ENCODE measurements at places on chromosomes 11 and 22.

DNA sequence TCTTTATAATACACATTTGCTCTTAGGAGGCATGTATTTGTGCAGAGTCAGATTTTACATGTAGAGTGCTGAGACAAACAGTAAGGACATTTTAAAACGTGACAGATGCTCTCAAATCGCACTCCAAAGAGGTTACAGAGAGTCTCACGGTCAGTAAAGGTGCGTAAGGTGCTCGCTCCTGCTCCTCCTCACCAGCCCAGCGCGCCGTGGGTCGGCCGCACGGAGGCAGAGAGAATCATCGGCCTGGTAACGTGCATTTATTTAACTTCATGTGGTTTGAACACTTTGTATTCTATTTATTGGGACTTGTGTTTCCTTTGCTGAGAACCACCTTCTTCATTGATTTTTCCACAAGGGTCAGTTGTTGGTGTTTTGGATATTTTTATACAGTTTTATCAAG is 900.1 kb downstream of the BRD1 start:
- no peak for DNase-seq

DNA sequence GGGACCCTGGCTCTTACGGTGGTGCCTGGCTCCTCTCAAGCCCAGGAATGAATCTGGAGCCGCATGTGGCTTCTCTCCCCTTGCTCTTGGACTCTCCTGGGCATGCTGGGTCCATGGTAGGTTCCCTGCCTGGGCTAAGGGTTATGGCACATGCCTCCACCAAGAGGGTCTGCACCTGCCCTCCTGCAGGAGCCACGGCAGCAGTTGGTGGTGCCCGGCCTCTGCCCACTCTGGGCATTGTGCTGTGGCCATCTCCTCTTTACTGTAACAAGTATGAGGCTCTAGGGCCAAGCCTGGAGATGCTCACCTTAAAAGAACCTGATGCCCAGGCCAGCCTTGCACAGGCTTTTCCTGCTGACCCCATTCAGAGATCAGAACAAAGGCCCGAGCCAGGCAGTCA is 104.0 kb upstream of the PITPNB start:
- DNase-seq = no peak

DNA sequence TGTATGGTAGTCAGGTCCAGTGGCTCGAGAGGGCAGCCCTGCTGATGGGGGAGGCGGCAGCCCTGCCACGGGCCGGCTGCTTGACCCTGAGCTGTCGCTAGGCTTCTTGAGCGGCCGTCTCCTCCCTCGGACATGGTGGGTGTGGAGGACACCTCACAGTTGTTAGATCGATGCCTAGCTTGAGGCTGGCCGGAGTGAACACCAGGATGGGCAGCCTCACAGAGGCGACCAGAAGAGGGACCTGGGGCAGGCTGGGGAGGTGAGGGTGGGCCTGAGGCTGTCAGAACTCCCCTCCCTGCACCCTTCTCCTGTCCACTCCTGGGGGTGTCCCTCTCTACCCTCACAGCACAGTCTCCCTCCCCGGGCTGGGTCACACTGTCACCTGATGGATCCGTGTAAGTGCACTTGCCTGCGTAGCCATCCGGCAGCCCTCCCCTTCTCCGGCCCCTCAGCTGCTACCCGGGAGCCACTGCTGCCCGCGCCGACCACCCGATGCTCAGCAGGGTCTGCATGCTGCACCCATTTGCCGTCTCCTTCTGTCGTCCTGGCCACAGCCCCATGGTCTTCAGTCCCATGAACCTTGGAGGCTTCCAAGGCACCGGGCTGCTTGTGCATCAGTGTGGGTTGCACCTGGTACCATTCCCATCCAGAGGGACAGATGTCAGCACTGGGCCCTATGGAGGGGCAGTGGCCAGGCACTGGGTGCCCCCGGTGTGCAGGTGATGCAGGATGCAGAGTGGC is 394.1 kb downstream of the TBC1D22A start:
- DNase-seq = no peak

DNA sequence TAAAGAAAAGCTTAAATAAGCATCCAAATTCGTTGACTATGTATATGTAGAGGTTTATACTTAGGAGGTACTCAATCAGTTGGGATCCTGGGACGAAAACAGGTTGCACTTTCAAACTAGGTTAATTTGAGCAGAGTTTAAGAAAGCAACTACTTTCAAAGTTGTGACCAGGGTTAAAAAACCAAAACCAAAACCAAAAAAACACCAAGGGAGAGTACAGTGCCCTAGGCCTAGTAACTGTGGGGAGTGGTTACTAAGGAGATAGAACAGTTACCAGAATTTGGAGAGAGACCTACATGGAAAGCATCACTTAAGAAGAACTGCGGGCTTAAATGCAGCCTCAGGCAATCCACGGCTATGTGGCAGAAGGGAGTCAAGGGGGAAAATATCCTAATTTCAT is 148.3 kb downstream of the JRKL start:
- DNase-seq = no peak

DNA sequence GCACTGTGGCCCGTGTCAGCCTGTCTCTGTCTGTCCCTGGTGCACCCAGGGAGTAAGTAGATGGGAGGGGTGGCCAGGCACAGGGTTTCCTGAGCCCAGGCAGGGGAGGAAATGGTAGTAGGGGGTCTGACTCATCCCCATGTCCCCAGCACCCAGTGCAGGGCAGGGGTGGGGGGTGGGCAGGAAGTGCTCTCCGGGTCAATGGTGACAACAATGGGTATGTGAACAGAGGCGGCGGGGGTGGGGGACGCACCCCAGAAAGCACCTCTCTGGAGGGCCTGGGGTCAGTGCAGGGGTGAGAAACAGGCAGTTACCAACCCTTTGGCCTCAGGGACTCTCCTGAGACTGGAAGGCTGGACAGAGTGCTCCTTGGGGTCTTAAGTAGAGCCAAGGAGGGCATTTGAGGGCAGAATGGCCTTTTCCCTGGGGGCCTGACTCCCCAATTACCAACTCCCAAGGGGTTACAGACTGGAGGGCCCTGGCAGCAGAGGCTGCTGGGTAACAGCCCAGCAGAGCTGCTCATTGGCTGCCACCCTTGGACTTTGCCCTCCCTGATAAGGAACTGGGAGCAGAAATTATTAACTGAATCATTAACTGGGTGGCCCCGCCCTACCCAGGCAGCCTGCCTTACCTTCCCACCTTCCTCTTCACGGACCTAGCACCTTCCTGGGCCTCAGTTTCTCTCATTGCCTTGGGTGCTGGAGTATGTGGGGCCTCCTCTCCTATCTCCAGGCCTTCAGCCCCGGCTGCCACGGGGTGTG is 4.2 kb downstream of the MYRF start:
- no peak for DNase-seq

GRCh38 chr11:126748793-126749192 is 251.8 kb downstream of the KIRREL3 start:
- DNase-seq = no peak

GRCh38 chr11:12110714-12111548 is 541 bp downstream of the MICAL2 start:
- no peak for DNase-seq

GRCh38 chr11:18633256-18634139 is 644 bp downstream of the SPTY2D1 start:
- no peak for DNase-seq

GRCh38 chr11:44629732-44630345 is 64.4 kb downstream of the CD82 start:
- DNase-seq = no peak

GRCh38 chr11:116471608-116472256 is 301.1 kb downstream of the BUD13 start:
- DNase-seq = peak; percentile 70

GRCh38 chr22:22573047-22573889 is 14.2 kb upstream of the PRAME start:
- no peak for DNase-seq

DNA sequence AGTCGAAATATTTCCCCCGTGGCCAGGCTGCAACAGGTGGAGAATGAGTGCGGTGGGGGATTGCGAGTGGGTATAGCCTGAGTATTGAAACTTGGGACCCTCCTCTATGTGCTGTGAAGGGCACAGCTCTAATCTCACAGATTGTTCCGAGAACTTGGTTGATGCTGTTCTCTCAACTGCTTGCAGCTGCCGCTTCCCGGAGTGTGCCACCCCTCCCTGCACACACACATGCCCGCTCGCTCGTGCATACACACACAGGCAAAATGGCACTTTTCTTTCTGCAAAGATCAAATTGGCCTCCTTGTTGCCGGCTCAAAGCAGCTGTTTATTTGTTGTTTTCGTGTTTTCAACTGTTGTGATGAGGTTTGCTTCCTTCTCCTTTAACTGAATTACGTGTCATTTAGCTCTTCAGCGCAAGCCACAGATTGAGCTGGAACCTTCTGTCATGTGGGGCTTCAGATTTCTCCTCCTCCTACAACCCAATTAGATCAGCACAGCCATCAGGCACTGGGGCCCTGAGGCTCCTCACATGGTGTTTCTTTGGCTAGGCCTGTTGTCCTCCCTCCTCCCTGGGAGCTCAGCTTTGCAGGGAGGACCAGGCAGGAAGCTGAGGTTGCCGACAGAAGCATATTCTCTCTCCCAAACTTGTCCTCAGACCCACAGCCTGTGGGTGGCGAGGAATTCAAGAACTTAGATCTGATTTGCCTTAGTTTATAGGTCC is 13.9 kb upstream of the B3GAT1 start:
- no peak for DNase-seq

GRCh38 chr11:113153847-113154246 is 160.5 kb upstream of the TTC12 start:
- DNase-seq = no peak

GRCh38 chr11:8260202-8260966 is 3.3 kb downstream of the LMO1 start:
- no peak for DNase-seq

DNA sequence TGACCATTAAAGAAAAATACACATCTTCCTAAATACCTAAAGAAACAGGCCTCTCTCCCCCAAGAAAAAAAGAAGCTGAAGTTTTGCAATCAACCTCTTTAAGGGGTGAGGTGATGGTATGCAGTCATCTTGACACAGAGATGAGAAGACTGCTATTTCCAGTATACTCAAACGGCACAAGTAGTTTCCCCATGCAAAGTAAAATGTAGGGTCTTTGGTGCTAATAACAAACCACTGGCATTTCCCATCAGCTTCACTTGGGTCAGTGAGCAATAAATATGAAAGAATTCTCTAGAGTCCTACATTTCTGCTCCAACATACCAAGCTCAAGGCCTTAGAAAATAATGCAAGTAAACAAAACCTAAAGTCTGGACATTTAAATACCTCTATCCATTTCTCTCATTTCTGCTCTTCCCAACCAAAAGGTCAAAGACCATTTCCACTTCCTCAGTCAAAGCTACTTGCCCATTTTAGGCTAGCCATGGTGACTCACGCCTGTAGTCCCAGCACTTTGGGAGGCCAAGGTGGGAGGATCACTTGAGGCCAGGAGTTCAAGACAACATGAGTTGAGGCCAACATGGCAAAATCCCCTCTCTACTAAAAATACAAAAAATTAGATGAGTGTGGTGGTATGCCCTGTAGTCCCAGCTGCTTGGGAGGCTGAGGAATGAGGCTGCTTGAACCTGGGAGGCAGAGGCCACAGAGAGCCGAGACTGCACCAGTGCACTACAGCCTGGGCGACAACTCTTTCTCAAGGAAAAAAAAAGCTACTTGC is 39.5 kb upstream of the CHRNA10 start:
- no peak for DNase-seq

DNA sequence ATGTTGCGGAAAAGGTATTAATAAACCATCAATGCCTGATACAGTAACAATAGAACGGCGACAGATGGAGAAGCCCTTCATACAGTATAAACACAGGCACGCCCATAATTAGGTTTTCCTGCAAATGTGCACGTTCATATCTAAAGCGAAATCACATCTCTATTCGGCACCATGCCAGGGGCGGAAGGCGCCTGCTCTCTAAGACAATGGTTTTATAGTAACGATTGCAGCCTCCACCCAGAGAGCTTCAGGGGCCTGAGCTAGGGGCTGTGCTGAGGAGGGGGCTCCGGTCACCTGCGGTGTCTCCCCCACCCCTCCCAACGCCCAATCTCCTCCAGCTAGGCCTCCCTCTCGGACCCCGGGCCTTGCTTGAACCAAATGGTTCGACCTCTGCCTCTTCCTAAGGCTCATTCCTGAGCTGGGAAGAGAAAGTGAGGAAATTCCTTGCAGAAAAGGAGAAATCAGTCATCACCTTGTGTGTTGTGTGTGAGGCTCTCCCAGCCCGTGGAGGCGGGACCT is 9.6 kb downstream of the KRTAP5-5 start:
- no peak for DNase-seq

DNA sequence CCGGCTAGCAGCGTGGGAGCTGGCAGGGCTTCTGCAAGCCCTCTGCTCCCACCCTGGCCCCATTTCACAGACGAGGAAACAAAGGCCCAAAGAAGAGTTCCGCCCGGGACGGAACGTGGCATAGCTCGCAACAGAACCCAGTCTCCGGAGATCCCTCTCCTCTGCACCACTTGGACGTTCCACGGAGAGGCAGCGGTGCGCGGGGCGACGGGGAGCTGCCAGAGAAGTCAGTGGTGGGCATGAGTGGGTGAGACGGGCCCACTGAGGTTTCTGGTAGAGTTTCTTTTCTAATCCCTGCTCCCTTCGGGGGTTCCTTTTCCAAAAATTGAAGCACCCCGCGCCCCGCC is 554 bp upstream of the NECTIN1 start:
- DNase-seq = no peak

DNA sequence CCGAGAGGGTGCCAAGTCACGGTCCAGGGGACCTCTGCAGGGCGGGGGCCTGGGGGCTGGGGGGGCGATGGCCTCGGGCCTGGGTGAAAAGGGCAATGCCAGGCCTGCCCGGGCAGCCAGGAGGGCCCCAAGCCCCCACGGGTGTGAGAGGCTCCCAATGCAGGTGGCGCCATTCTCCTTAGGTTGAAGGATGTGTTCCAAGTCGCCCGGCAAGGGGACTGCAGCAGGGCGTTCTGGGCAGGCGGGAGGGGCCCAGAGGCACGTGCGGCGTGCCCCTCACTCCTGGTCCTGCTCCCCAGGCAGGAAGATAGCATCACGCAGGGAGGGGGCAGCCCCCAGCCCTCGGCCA is 730 bp upstream of the TNNI2 start:
- DNase-seq = no peak

- DNase-seq = peak; percentile 60
Measured at GRCh38 chr11:76919887-76920746, 59.4 kb downstream of the ACER3 start.

DNA sequence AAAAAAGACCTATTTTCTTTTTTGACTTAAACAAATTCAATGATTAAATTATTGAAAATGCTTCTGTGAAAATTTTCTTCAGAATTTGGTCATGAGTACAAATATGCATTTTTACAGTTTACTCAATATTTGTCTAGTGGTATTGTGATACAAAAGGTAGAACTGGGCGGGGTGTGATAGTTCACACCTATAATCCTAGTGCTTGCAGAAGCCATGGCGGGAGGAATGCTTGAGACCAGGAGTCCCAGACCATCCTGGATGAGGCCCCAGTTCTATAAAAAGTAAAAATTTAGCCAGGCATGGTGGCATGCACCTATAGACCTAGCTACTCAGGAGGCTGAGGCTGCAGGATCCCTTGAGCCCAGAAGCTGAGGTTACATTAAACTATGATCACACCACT is 90.6 kb downstream of the ARHGAP42 start:
- DNase-seq = no peak

- DNase-seq = no peak
Measured at GRCh38 chr11:65185171-65185570, 3.4 kb downstream of the CAPN1 start.
